Hepatocyte (in vitro differentiated cells): ENCODE measurements at places on chromosomes 7 and 10. TPM values are rescaled to one million over a fixed set of nuclear protein-coding genes. Genes with fewer than 3 reads are reported as not detected.

DNA sequence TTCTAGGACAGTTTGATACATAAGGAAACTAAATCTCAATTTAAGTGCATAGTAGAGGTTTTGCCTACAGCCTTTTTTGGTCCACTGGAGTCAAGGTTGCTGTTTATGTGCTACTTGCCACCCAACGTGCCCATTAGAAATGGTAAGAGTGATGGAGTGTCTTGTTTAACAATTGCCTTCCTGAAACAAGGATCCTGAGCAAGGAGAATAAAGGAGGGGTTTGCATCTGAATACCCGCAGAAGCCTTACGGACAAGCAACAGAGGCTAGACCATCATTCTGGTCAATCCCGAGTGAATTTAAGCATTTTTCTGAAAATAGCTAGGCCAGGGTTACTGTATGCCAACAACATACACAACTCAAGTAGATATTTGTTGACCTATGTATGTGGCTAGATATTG, 63.6 kb downstream of the MARCHF5 start:
- no peaks in the 10 kb centered on the region for H3K4me1 ChIP-seq
- H3K36me3 ChIP-seq = no peaks in the 10 kb centered on the region
- DNase-seq = no peak
- no peaks in the 10 kb centered on the region for H3K27me3 ChIP-seq

DNA sequence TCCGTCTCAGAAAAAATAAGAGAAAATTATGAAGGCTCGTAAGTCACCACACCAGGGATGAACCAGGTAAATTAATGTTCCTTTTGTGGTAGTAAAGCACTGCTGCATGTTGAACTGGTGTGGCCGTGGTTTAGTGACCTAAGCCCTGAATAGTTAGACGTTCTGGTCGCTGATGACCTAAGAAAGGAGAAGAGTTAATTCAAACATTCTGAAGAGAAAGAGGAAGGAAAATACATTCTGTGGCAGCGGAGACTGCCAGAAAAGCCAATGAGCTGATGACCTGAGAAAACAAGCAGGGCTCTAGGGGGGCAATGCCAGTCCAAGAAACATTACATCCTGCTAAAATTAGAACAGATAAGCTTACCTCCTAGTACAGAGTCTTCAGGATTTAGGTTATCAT, 17.5 kb downstream of the DNAJC9 start:
- no peaks in the 10 kb centered on the region for H3K36me3 ChIP-seq
- H3K27ac ChIP-seq = no peak overlapping the region
- H3K4me3 ChIP-seq = no peak overlapping the region
- DNase-seq = no peak
- H3K4me1 ChIP-seq = no peaks in the 10 kb centered on the region
- H3K27me3 ChIP-seq = no peaks in the 10 kb centered on the region

GRCh38 chr7:152354061-152354460, 81.7 kb downstream of the KMT2C start:
- DNase-seq = no peak
- H3K36me3 ChIP-seq = no peaks in the 10 kb centered on the region
- no peaks in the 10 kb centered on the region for H3K27me3 ChIP-seq

- H3K27ac ChIP-seq = peak overlapping the region; percentile 54
- H3K36me3 ChIP-seq = no peaks in the 10 kb centered on the region
- no peaks in the 10 kb centered on the region for H3K4me1 ChIP-seq
- no peaks in the 10 kb centered on the region for H3K27me3 ChIP-seq
- DNase-seq = peak; percentile 23
- peak overlapping the region; percentile 43 for H3K4me3 ChIP-seq
Observed at GRCh38 chr10:89702121-89702480, 711 bp downstream of the KIF20B start.

DNA sequence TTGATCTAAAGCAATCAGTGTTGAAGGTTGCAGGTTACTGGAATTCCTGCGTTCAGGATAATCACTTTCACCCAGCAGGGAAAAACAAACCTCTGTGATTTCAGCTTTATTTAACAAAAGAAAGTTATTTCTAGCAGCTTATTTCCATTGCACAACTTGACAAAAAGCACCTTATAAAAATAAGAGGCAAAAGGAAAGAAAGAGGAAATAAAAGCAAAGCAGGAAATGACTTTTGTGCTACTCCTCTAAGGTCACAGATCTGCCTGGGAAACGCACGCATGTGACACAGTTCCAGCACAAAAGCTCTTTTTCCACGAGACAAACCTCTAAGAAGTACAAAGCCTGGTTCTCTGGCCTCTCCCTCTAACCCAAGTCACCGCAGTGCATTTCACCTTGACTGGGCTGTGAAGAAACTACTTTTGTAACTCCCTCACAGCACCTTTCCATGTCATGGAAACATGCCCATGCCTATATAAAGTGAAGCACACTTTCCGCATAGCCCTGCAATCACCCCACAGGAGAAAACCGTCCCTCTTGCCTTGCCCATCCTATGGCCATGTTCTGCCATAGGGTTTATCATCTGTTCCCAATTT, 870 bp downstream of the ANK3 start:
- no peak overlapping the region for H3K4me3 ChIP-seq
- no peaks in the 10 kb centered on the region for H3K27me3 ChIP-seq
- H3K36me3 ChIP-seq = no peaks in the 10 kb centered on the region
- H3K27ac ChIP-seq = no peak overlapping the region
- no peaks in the 10 kb centered on the region for H3K4me1 ChIP-seq
- DNase-seq = no peak

- H3K4me1 ChIP-seq = peaks cover 4% of the 10 kb centered on the region
- DNase-seq = no peak
Observed at GRCh38 chr10:62464308-62464707, 90.1 kb downstream of the ZNF365 start.

DNA sequence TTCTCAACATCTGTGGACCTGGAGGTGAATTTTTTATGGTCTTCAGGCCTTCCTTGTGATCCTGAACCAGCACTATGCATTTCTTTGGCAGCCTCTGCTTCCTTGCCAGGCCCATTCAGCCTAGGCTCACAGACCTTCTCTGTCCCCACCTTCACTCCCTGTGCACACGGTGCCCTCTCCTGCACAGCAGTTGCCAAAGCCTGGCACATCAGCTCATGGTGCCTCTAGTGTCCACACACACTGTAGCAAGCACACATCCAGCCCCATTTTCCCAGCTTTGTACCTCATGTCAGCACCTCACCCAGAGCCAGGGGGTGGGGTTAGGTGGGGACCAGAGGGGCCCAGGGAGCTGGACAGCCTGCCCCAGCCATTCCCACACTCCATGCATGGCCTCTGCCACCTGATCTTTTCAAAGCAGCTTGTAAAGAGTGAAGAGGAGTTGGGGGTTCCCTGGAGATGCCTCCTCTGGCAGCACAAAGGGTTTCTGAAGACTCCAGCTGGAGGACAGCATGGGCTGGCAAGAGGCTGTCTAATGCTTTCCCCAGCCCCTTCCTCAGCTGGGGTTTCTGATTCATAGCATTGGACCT, 57.9 kb upstream of the TMEM72 start:
- no peak overlapping the region for H3K27ac ChIP-seq
- no peak overlapping the region for H3K4me3 ChIP-seq
- DNase-seq = no peak
- no peaks in the 10 kb centered on the region for H3K36me3 ChIP-seq
- H3K4me1 ChIP-seq = no peaks in the 10 kb centered on the region
- no peaks in the 10 kb centered on the region for H3K27me3 ChIP-seq

DNA sequence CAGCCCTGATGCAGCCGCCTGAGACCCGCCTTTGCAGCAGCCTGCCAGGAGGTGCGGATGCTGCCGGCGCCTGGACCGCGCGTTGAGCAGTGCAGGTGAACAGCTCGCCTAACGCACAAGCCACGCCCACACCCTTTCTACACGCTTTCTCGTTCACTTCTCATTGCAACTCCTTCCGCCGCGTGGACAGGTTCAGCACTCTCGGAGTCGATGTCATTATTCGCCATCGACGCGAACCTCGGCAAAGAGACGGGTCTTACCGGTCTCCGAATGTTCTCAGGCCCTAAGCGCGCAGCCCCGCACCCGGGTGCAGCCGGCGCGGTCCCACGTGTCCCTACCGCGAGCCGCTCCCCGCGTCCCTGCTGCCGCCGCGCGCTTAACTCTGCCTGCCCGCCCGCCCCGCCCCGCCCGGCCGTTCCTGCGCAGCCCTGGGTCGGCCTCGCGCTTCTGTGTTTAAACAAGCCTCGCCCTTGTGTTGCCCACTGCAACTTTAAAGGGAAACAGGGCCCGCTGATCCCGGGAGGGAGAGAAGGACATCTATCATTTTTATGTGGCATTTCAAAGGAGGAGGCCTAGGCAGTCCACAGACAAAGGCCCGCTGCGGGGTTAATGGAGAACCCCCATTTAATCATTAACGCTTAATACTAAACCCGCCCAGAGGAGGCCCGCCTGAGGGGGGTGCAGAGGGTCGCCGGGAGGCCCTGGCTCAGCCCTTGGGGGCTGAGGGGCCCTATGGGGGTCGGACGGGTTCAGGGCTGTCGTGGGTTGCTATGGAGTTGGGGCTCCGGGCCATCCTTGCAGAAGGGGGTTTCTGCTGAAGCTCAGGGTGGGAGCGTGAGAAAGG, 128.5 kb downstream of the WDR11 start:
- no peaks in the 10 kb centered on the region for H3K27me3 ChIP-seq
- no peaks in the 10 kb centered on the region for H3K36me3 ChIP-seq
- peaks cover 59% of the 10 kb centered on the region for H3K4me1 ChIP-seq
- peak overlapping the region; percentile 83 for H3K27ac ChIP-seq
- DNase-seq = peak; percentile 91
- H3K4me3 ChIP-seq = peak overlapping the region; percentile 11

DNA sequence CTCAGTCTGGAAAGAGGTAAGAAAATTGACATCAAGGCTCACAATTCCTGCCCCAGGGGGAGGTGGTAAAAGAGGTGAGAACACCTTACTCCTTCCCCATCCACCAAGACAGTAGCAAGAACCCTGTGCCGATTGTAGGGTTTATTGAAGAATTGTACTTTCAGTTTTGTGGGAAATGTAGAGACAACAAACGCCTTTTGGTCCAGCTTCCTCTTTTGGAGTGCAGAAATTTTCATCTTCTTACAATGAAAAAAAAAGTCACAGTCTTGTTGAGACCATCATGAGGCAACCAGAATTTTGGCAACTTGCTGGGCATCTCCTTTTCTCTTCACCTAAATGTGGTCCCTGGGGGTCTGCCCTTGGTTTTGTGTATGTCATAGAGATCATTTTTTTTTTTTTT, 217.7 kb downstream of the TMEM178B start:
- H3K27me3 ChIP-seq = peaks cover 12% of the 10 kb centered on the region
- no peak for DNase-seq
- H3K36me3 ChIP-seq = no peaks in the 10 kb centered on the region
- no peak overlapping the region for H3K4me3 ChIP-seq
- no peak overlapping the region for H3K27ac ChIP-seq

DNA sequence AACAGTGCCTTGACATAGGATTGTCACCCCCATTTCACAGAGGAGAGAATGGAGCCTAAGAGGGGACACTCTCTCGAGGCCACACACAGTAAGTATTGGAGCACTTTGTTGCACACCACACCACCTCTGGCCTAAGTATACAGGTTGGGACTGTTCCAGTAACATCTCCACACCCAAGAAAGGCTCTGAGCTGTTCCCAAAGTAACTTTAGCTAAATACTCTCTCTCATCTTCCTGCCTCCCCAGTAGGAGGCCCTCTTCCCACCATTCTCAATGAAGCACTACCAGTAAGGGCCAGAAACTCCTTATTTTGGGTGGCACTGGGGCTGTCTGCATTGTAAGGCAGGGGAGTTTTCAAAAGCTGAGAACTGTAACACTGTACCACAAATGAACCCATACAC, 189.5 kb downstream of the ZNF438 start:
- no peak overlapping the region for H3K4me3 ChIP-seq
- no peaks in the 10 kb centered on the region for H3K4me1 ChIP-seq
- DNase-seq = no peak
- no peaks in the 10 kb centered on the region for H3K36me3 ChIP-seq

GRCh38 chr10:98323221-98324164, 55.5 kb upstream of the LOXL4 start:
- H3K4me3 ChIP-seq = no peak overlapping the region
- H3K4me1 ChIP-seq = no peaks in the 10 kb centered on the region
- DNase-seq = peak; percentile 44
- no peaks in the 10 kb centered on the region for H3K27me3 ChIP-seq
- no peaks in the 10 kb centered on the region for H3K36me3 ChIP-seq

GRCh38 chr10:70926226-70927000, 38.0 kb upstream of the PCBD1 start:
- H3K36me3 ChIP-seq = no peaks in the 10 kb centered on the region
- peaks cover 10% of the 10 kb centered on the region for H3K27me3 ChIP-seq
- H3K4me3 ChIP-seq = no peak overlapping the region
- DNase-seq = no peak
- no peak overlapping the region for H3K27ac ChIP-seq

GRCh38 chr10:33032654-33033151, 74.7 kb upstream of the ITGB1 start:
- H3K4me1 ChIP-seq = no peaks in the 10 kb centered on the region
- no peak overlapping the region for H3K4me3 ChIP-seq
- no peak overlapping the region for H3K27ac ChIP-seq

GRCh38 chr10:10821926-10822325, 195.7 kb upstream of the CELF2 start:
- no peak overlapping the region for H3K4me3 ChIP-seq
- DNase-seq = no peak
- no peak overlapping the region for H3K27ac ChIP-seq
- peaks cover 10% of the 10 kb centered on the region for H3K4me1 ChIP-seq

DNA sequence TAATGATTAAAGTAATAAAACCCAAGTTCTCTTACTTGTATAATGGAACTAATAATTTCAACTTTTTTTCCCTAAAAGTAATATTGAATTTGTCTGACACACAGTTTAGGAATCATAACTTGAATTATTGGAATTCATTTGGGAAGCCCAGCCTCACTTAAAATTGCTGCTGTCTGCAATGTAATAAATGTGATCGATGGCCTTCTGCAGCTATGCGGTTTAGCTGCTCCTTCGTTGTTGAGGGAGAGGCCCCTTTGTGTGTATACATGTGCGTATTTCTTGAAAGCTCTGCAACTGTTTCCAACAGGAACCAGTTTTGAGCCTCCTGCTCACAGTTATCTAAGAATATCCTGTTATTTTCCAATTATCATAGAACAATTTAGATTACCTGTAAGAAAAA, 152.5 kb downstream of the AKR1D1 start:
- DNase-seq = no peak
- no peak overlapping the region for H3K4me3 ChIP-seq
- H3K36me3 ChIP-seq = no peaks in the 10 kb centered on the region
- no peak overlapping the region for H3K27ac ChIP-seq

- no peaks in the 10 kb centered on the region for H3K27me3 ChIP-seq
- no peak overlapping the region for H3K4me3 ChIP-seq
- no peaks in the 10 kb centered on the region for H3K4me1 ChIP-seq
- H3K36me3 ChIP-seq = no peaks in the 10 kb centered on the region
- no peak overlapping the region for H3K27ac ChIP-seq
Observed at GRCh38 chr10:63054889-63055611, 78.1 kb upstream of the NRBF2 start.

GRCh38 chr7:143367972-143368371, 5.5 kb upstream of the FAM131B start:
- peaks cover 24% of the 10 kb centered on the region for H3K27me3 ChIP-seq
- H3K4me1 ChIP-seq = peaks cover 8% of the 10 kb centered on the region
- no peak overlapping the region for H3K4me3 ChIP-seq

Gene GSTO2
- 2.5 and 2.7 TPM in 2 replicates for total RNA-seq

Gene ZNF488
- 1.2 and 2.0 TPM in 2 replicates for total RNA-seq

Gene HOXA11
- total RNA-seq = 6.4 and 9.6 TPM in 2 replicates

Gene ARF5
- total RNA-seq = 194 and 243 TPM in 2 replicates

Gene ABCC2
- total RNA-seq = 56.7 and 63.1 TPM in 2 replicates

Gene FAM25G
- total RNA-seq = not detected in 2 replicates

Gene RADIL
- 0.60 and 0.64 TPM in 2 replicates for total RNA-seq

Gene MACROH2A2
- 47.2 and 50.1 TPM in 2 replicates for total RNA-seq

Gene SFRP5
- 17.2 and 18.5 TPM in 2 replicates for total RNA-seq

Gene ARMC3
- 0.72 TPM in 1 of 2 replicates, not detected in the other for total RNA-seq

Gene ECHDC3
- 14.8 and 16.1 TPM in 2 replicates for total RNA-seq

Gene ST8SIA6
- 0.24 TPM in 1 of 2 replicates, not detected in the other for total RNA-seq

Gene EPHA1
- 34.2 and 39.4 TPM in 2 replicates for total RNA-seq

Gene HDAC9
- total RNA-seq = 6.7 and 9.4 TPM in 2 replicates

Gene MOGAT3
- total RNA-seq = 6.3 and 8.4 TPM in 2 replicates

Gene RP9
- 7.9 and 12.5 TPM in 2 replicates for total RNA-seq

Gene NYAP1
- 1.6 and 2.4 TPM in 2 replicates for total RNA-seq

Gene TMEM229A
- total RNA-seq = 0.17 and 1.3 TPM in 2 replicates
